ENCODE measurements at places on chromosomes 3 and 15.

- no peak for DNase-seq
Measured at GRCh38 chr15:28122038-28122949, 23.2 kb upstream of the OCA2 start.

DNA sequence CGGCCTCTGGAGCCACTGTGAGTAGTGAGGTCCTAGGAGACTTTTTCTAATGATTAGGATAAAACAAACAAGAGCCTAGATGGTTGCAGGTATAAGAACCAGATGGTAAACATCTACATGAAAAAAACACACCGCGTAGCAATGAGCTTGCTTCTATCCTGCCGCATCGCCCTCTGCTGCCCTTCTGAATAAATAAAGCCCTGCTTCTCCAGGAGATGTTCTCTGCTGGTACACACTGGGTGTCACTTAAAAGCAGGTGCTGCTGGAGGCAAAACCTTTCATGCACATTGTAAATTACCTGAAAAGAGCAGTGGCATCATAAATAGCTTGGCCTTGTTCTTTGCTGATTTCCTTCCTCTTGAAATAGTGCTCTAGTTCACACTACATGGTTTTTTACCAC is 164.4 kb upstream of the TOPAZ1 start:
- no peak for DNase-seq

DNA sequence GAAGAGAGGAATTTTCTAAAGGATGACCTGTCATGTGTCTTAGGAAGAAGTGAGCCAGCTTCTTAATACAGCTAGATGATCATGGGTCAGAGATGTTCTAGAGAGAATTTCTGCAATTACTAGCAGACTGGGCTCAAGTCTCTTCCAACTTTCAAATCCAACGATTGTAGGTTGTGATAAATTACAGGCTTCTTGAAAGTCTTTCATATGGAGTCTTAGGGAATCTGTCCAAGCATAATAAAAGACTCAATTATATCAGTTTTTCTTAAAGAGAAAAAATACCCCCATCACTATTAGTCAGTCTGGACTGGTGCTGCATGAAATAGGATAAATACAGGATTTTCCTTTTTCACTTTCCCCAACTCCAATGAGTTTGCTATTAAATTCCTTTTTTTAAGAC is 59.1 kb downstream of the DRD3 start:
- no peak for DNase-seq

DNA sequence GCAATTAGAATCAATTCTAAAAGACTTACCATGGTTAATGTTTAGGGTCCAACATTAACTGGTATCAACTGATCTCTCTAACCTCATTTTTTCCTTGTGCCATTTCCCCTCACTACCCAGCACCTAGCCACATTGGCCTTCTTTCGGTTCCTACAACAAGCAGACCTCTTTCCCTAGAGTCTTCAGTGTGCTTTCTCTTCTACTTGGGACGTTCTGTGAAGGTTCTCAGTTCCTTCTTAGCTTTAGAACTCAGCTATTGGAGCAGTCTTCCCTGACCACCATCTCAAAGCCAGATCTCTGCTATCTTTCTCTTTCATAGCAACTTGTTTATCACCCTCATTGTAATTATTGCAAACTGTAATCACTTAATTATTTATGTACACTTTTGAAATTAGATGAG is 31.5 kb upstream of the MINDY4B start:
- no peak for DNase-seq

DNA sequence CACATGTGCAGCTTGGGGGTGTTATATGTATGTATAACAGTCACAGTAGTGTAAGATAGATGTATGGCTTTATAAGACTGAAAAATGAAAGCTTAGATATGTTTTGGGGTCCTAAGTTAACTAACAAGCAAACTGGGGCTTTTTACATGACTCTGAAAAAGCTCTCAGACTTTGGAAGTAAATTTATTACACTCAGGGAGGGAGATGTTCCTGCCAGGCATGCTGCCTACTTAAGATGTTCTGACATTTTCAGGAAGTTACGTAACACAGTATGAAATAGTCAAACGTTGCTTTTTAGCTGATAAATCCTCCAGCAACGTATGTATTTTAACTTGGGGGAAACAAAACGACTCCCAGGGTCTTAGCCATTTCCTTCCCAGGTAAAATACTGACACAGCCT is 1.7 kb upstream of the IFT57 start:
- DNase-seq: no peak

All from NCI-H526 (cell line).